ENCODE measurements at places on chromosomes 6 and 20.

DNA sequence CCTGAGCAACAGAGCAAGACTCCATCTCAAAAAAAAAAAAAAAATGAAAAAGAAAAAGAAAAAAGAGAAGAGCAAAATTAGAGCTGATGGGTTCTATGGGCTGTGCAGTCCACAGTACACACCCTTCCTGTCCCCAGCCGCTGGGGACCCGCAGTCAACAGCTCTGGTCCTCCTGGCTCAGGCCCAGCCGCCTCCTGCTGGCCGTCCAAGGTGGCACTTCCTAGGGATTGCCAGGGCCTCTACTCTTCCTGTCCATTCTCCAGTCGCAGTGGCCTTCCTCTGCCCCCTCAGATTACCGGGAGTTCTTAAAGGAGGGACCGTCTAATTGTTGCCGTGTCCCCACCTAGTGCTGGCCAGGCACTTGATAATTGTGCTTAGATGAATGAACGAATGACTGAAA, 41.7 kb downstream of the TMEM242 start:
- DNase-seq, result no peak

DNA sequence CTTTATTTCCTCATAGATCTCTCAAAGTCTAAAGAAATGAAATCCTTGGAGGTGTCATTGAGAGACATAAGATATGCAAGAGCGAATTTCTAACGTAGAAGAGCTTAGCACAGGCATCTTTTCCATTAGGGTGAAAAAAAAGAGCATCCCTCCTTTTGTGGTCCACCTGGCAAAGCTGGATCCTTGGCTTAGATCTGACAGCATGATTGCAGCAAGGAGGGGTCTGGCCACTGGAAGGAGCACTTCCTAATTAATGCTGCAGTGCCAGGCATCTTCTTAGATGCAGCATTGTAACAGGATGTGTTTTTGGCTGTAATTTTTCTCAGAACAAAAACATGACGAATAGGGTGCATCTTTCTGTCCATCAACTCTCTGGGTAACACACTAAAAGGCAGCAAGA, 60.1 kb upstream of the TFAP2D start:
- DNase-seq, result no peak

GRCh38 chr6:161439093-161439492, 165.2 kb upstream of the AGPAT4 start:
- DNase-seq, result no peak

DNA sequence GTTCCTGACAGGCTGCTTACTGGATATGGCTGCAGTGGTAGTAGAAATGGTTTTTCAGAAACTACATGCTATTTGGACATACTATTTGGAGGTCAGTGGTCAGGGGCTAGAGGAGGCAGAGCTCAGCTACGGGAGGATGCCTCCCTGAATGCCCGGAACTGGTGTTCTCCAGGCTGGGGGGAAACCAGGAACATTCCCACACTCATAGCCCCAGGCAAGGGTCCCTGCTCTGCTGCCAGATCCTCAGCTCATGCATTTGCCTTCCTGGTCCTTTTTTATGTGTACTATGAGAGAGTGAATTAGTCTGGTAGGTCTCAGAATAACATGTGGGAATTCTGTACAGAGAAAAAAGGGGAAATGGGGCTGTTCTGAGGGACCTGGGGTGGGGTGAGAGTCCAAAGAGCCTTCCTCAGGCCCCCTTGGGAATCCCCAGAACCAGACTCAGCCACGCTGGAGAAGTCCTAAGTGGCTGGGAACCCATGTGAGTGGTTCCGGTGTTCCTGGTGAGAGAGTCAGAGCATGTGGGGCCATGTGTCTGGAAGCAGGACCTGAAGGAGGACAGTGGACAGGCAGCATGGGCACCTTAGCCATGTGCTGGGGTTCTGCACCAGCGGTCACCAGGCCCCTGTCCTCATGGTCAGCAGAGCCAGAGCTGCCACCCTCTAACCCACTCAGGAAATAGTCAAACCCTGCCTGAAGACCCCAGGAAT, 58.0 kb upstream of the MYL9 start:
- no peak for DNase-seq

- DNase-seq, result no peak
These were observed 25.0 kb downstream of the CYB5R4 start for GRCh38 chr6:83884523-83884922.

DNA sequence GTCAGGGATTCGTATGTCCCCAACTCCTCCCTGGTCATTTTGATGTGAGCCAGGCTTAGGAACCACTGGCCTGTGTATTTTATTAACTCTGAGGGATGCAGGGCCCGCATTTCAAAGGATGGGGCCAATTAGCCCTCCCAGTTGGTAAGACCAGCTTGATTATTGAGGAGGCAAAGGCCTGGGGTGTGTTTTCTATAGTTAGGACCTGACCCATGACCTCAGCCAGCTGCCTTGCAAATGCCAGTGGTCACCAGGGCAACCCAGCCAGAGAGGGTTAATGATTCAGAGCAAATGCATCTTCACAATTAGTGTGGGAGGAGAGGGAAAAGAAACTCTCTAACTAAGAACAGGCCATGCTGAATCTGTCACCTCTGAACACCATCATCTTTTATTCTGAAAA, 835.4 kb downstream of the MAFB start:
- DNase-seq, result no peak

- no peak for DNase-seq
These were observed 96.7 kb downstream of the EDN1 start for GRCh38 chr6:12386816-12387215.

DNA sequence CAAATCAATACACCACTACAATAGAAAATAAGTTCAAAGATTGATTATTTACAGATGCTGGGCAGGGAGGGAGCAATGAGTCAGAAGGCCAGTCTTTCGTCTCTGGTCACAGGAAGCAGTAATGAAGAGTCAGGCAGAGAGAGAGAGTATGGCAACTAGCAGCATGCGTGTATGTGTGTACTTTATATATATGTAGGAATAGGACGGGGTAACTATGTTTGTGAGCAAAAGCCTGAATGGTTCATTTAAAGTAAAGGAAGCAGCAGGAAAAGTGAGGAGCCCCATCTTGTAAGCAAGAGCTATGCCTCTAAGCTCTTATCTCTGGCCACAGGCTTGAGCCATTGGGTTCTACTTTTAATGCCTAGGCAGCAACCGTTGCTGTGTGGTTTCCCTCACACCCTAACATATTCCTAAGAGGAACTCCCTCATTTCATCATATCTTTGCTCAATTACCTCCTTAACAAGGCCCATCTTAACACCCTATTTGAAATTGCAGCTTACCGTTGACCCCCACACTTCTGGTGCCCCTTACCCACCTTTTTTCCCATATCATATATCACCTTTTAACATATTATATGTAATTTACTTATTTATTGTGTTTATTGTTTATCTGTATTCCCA, 66.6 kb downstream of the AFG1L start:
- DNase-seq, result no peak

- DNase-seq, result no peak
These were observed 73.3 kb downstream of the MRPL14 start for GRCh38 chr6:44053760-44054556.

DNA sequence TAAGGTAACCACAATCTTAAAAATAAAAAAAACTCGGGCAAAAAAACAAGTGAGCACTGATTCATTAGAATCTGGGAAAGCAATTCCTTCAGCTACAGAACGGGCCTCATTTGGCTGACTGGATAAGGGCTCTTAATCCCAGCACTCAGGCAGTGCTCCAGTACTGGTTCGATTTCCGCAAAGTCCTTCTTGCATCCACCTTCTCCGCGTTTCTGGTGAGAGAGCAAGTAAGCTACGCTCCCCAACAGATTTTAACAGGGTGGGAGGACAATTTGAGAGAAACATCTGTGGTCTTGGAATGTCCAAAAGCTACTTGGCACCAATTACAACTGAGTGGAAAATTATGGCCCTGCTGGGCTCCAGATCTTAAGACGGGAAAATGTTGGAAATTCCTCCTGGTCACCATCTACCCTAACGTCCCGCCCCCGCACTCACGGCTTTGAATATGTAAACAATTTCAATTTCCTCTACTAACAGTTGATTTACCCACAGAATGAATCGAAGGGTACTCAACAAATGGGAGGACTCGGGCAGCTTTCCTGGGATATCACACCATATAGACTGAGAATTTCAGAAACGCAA, 18.1 kb upstream of the ZSCAN9 start:
- DNase-seq, result no peak

GRCh38 chr6:88174906-88175305, 8.8 kb upstream of the CNR1 start:
- no peak for DNase-seq

- no peak for DNase-seq
These were observed 266.0 kb upstream of the SOX4 start for GRCh38 chr6:21327326-21328112.

- no peak for DNase-seq
These were observed 106.1 kb downstream of the PSMB1 start for GRCh38 chr6:170446841-170447560.

GRCh38 chr20:9576695-9577094, 62.3 kb downstream of the LAMP5 start:
- DNase-seq, result no peak

- DNase-seq, result no peak
These were observed 528.6 kb upstream of the JARID2 start for GRCh38 chr6:14717307-14717706.

- DNase-seq, result no peak
These were observed 46.9 kb upstream of the SMIM29 start for GRCh38 chr6:34295721-34296120.

GRCh38 chr6:40410821-40411220, 176.3 kb downstream of the LRFN2 start:
- no peak for DNase-seq
